T follicular helper cell (primary cell): ENCODE measurements at places on chromosomes 16 and 17.

DNA sequence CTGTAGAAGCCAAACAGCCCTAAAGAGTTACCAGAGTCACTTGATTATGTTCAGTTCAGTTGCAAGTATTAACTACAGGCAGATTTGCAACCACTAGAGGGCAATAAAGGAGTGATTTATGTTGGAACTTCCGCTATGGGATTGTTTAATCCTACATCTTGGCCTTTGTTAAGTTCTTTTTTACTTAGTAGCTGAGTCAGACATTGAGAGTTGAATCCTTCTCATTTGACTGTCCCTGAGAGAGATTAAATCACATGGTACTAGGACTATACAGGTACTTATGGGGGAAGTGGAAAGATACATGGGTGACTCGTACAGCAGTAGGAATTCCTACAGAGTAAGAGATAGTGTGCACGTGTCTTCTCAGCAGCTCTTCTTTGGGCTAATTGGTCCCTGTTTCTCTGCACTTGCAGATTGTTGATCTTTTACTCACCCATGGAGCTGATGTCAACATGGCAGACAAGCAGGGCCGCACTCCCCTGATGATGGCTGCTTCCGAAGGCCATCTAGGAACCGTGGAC lies 40.3 kb downstream of the CYB561 start:
- DNase-seq, result no peak

GRCh38 chr17:19579867-19580565 lies 46.4 kb downstream of the SLC47A1 start:
- DNase-seq, result no peak

DNA sequence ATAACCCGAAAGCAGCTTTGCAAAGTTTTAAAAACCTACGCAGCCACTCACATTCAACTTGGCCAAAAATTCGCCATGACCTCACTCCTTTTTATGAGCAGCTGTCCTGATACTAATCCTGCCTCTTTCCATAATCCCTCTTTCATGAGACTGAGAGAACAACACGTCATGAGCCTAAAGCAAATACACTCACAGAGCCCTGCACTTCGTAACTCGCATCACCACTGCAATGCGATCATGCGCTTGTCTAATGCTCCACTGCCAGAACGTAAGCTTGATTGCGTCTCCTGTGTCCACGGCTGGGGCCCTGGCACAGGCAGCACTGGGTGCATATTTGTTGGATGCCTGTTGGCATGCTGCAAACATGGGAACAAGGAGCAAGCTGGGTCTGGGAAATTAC lies 36.2 kb downstream of the CDRT4 start:
- DNase-seq, result no peak

DNA sequence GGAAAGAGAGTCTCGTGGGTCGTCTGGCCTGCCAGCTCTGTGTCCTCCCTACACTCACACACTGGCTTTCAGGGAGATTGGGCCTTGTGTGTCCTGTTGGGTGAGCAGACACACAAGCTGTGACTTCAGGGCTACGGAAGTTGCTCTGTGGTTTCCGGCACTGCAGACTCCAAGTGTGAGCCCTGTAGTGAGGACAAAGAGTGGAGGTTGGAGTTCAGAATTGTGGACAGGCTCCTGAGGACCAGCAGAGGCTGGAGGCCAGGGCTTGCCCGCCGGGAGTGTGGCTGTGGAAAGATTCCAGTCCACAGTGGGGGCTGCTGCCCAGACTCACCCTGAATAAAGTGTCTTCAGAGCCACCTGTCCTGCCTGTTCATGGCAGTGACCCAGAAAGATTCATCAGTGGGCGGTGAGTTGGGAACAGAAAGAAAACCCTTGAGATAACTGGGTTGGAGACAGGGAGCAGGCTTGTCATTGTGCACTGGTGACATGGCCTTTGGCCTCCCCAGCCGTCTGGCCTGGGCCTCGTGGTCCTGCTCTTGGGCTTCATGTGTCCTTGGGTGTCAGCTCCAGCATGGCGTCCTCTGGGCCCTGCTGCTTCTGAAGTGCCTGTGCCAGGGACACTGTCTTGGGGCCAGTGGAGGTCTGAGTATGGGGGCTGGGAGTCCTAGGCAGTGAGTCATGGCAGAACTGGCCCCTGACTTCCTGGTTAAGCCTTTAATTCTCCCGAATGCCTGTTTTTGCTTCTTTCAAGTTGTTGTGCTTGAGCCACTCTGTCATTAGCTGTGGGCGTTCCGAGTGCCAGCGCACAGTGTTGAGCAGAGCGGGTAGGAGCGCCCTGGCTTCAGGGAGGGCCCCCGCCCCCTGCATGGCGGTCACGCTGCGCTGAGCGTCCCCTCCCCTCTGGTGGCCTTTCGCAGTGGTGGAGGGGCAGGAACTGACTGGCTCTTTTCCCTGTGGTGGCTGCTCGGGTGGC lies 19.9 kb upstream of the ZNF750 start:
- DNase-seq, result no peak

- no peak for DNase-seq
Measured at GRCh38 chr17:80825471-80826345, 165.9 kb upstream of the CHMP6 start.

DNA sequence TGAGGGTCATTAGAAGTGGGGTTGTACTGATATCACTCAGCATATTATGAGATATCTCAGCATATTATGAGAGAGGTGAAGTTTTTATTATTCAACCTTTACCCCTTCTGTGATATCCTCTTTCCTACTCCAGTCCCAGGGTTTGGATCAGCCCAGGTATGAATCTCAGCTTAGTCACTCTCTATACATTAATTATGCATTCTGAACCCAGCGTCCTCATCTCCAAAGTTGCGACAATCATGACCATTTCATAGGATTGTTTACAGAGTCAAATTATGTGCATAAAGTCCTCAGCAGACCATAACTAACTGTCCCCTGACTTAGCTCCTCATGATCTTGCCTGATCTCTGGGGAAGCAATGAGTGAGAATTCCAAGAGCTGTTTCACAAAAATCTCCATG lies 20.5 kb upstream of the BLMH start:
- no peak for DNase-seq

- no peak for DNase-seq
Measured at GRCh38 chr17:61862105-61862574, 1.2 kb downstream of the BRIP1 start.

GRCh38 chr16:74731853-74732477 lies 31.3 kb upstream of the MLKL start:
- no peak for DNase-seq

GRCh38 chr17:29256735-29257466 lies 10.2 kb downstream of the CRYBA1 start:
- DNase-seq, result no peak

GRCh38 chr16:19375561-19376158 lies 42.0 kb upstream of the TMC5 start:
- DNase-seq, result no peak

DNA sequence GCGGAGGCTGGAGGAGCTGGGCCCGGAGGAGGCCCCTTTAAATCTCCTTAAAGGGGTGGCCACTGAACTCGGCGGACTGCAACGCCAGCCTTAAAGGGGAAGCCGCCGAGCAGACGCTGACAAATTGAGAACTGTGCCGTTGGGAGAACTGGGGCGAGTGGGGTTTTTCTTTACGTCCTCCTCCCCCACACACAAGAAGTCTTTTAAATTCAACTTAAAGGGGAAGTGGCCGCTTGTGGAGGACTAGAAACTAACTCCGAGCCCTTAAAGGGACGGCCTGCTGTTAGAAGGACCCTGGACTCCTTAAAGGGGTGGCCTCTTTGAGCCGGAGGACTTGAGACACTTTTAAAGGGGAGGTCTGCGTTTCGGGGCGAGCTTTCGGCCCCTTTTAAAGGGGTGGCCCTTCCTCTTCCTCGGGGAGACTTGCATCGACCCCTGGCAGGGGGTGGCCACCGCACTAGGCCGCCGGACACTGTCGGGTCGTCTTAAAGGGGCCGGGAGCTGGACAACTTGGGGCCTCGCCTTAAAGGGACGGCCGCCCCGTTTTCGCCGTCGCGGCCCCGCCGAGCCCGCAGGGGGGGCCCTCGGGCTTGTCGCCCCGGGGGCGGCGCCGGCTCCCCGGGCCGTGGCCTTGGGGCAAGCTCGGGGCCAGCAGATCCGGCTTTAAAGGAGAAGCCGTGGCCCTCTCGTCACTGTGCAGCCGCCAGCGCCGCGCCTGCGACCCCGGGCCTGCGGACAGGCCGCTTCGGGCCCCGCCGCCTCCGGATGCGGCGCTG lies 688 bp downstream of the FBRS start:
- DNase-seq, result peak; percentile 95

GRCh38 chr17:50771991-50772785 lies 4.9 kb upstream of the ANKRD40CL start:
- DNase-seq, result no peak

DNA sequence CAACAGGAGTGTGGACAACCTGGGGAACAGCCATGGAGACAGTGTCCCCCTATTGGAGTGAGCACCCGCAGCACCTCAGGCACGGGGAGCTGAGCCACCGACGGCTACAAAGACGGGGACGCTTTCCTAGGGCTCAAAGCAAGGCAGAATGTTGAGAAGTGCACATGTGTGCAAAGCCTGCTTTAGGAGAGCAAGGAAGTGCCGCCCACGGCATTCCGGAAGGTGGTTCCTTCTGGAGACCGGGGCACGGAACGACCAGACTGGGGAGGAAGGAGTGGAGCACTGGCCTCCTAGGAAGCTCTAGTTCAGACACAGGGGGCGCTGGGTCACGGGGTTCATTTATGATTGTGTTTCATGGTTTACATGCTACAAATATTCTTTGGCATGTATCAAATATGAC lies 52.2 kb downstream of the TBC1D16 start:
- no peak for DNase-seq

GRCh38 chr17:34411646-34412421 lies 48.8 kb upstream of the CCL1 start:
- DNase-seq, result no peak

DNA sequence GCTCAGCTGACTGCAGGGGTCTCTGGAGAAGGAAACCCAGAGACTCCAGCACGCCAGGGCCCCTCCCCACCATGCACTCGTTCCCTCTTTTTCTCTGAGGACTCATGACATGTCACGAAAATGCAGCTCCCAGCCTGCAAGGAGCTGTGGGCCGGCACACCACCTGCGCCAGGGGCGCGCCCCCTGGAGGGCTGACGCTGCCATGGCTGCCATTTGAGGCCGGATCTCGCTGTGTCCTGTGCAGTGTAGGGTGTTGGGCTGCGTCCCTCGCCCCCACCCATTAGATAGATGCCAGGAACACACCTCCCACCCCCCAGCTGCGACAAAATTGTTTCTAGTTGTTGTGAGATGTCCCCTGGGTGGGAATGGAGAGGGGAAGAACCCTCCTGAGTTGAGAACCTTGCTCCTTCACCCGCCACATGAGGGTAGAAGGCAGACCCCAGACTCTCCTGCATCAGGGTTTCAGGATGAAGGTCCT lies 8.2 kb downstream of the SYNGR2 start:
- peak; percentile 63 for DNase-seq

DNA sequence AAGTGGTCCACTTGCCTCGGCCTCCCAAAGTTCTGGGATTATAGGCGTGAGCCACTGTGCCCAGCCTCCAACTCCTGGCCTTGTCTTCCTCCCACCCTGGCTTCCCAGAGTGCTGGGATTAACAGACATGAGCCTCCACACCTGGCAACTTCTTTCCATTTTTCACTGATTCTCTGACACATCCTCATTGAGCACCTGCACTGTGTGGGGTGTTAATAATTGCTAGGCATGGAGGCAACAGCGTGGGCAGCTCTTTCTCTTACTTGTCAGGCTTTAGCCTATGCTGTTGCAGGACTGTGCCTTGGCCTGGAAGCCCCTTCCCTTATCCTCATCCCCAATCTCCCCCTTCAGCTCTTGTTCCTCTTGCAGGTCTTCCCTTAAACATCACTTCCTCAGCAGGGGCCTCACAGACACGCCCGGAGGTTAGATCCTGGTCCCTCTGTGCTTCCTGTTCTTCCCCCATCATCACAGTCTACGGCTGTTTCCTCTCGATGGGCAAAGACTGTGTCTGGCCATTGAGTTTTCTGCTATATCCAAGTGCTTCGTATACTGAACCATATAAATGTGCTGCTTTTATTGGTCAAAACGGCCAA lies 7.9 kb downstream of the QPRT start:
- DNase-seq, result no peak

DNA sequence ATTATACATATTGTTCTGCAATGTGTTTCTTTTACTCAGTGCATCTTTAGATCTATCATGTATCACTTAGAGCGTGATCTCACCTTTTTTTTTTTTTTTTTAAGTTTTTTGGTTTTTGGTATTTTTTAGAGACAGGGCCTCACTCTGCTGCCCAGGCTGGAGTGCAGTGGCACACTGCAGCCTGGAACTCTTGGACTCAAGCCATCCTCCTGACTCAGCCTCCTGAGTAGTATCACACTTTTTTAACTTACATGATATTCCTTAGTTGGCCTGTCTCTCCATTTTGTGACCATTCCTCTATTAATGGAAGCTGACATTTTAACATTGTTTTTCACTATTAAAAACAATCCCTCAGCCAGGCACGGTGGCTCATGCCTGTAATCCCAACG lies 4.7 kb upstream of the MPO start:
- no peak for DNase-seq

GRCh38 chr17:78472035-78472905 lies 93.8 kb downstream of the PGS1 start:
- no peak for DNase-seq

- no peak for DNase-seq
Measured at GRCh38 chr17:46738544-46738943, 79.9 kb downstream of the WNT3 start.

DNA sequence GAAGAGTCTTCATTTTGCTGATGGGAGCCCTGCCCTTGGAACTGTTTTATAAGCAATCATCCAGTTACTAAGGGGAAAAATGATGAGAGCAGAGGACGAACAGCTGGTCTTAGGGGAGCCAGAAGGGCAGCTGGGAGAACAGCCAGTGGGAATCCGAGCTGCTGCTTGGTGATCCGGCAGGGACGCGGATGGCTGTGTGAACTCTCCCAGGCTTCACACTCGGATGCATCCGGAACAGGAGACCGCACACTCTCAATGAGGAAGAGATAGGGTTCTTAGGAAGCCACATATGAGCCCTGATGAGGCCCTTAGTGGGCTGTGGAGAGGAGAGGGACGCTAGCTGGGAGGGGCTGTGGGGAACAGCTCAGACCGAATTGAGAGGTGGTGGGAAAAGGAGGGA lies 5.0 kb upstream of the CACNG5 start:
- no peak for DNase-seq

DNA sequence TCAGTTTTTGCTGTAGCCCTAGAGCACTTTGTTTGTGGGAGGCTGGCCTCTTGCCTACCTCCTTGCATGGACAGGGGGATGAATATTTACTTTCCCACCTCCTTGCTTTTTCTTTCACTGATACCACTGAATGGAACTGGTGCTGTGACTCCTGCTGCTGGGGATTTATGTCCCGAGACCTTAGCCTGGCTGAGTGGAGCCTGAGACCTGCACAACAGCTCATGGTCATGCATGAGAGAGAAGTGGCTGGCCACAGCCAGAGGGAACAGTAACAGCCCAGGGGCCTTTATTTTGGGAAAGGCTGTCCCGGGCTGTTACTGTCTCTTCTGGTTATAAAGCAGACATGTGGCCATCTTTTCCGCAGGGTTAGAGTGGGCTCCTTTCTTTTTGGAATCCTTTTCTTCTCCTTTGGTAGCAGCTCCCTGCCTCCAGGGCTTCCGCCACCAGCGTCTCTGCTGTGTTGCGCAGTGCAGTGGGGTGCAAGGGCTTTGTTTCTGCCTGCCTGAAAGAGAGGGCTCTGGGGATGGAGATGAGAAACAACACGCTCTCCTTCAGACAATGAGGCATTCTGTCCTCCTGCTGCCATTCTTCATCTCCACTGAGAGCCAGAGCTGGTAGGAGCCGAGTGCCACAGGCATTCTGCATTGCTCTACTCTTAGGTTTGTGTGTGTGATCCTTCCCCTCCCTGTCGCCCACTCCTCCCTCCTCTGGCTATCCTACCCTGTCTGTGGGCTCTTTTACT lies 14.5 kb downstream of the SNX11 start:
- no peak for DNase-seq
